ENCODE measurements at places on chromosomes 16 and 17.

- DNase-seq: no peak
These were observed 116.3 kb downstream of the AMFR start for GRCh38 chr16:56309008-56309407.

GRCh38 chr16:4415538-4416199, 727 bp downstream of the CORO7 start:
- peak; percentile 94 for DNase-seq

DNA sequence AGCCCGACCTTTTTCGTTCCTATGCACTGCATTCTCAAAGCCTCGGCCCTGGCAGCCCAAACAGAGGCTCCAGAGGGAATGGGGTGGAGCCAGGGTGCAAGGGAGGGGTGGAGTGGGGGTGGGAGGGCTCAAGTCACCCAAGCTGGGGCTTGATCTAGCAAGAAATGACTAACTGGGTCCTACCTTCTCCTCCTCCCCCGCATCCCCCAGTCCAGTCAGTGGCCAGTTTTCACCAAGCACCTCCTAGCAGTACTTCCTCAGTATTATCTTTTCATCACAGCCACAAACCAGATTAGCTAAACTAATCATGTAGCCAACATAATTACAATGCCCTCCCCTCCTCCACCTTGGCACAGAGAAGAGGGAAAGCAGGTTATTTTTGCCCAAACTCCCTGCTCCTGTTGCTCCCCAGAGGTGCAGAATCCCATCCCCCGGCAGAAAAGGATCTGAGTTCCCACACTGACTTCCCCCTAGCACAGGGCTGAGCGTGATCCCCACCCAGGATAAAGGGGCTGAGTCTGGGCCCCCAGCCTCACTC, 2.2 kb downstream of the JUP start:
- peak; percentile 52 for DNase-seq

- DNase-seq: peak; percentile 53
These were observed at the start of gene SPN for GRCh38 chr16:29663016-29663806. SPN (plus strand) TSS chr16:29663247; CDS start chr16:29663729, 482 bp downstream.

DNA sequence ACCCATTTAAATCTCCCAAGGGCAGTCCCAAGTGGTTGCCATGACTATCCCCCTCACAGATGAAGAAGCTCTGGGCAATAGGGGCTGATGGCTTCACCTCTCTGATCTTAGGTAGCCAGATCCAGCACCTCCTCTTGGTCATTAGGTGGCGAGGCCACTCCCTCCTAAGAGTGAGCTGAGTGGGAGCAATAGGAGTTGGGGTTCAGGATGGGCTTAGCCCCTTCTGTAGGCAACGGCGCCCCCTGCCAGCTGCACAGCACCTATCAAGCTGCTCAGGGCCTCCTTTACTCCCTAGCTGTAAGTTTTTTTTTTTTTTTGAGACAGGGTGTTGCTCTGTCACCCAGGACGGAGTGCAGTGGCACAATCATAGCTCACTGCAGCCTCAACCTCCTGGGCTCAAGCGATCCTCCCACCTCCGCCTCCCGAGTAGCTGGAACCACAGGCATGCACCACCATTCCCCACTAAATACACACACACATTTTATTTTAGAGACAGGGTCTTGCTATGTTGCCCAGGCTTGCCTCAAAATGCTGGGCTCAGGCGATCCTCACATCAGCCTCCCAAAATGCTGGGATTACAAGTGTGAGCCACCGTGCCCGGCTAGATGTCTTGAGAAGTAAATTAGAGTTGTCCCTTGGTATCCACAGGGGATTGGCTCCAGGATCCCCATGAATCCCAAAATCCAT, 3.5 kb upstream of the RRAD start:
- peak; percentile 13 for DNase-seq

- DNase-seq: no peak
These were observed 35.4 kb downstream of the SNX20 start for GRCh38 chr16:50645563-50646220.

GRCh38 chr16:27977966-27978365, 85.5 kb downstream of the GSG1L start:
- DNase-seq: no peak

GRCh38 chr17:50338645-50339044, 7.3 kb upstream of the XYLT2 start:
- no peak for DNase-seq

- no peak for DNase-seq
These were observed 93.6 kb upstream of the CDH13 start for GRCh38 chr16:82533189-82533588.

- peak; percentile 8 for DNase-seq
These were observed 85.7 kb downstream of the NOG start for GRCh38 chr17:56679115-56679776.

DNA sequence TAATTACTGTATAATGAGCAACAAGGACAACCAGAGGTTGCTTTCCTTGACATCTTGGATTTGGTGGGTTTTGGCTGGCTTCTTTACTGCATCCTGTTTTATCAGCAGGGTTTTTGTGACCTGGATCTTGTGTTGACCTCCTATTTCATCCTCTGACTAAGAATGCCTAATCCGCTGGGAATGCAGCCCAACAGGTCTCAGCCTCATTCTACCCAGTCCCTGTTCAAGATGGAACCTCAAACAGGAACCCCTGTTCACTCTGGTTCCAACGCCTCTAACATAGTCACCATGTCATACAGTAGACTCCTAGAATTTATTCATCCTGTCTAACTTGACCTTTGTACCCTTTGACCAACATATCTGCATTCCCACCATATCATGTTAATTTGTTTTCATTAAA, 183.8 kb upstream of the SOX9 start:
- no peak for DNase-seq

DNA sequence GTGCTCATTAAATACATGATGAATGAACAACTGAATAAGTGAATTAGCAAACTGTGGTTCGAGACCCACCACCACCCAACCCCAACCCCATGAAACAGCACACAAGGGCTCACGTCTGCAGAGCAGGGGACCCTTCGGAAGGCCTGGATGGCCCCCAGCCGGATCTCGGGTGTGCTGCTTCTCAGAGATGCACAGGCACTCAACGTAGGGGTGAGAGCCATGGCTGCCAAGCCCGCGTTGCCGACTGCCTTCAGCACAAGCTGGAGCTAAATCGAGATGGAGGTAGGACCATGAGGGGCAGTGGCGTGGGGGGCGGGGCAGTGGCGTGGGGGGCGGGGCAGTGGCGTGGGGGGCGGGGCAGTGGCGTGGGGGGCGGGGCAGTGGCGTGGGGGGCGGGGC, 93.2 kb downstream of the LITAF start:
- DNase-seq: no peak

GRCh38 chr16:46887524-46887854, 3.3 kb downstream of the GPT2 start:
- no peak for DNase-seq
